Adrenal gland (tissue), 19 donors: ENCODE measurements at places on chromosomes 16 and 17. TPM values are rescaled to one million over a fixed set of nuclear protein-coding genes. Genes with fewer than 3 reads are reported as not detected.

- no peak for DNase-seq
- H3K27ac ChIP-seq: no peak overlapping the region
- H3K27me3 ChIP-seq: no peaks in the 10 kb centered on the region
- H3K36me3 ChIP-seq: no peaks in the 10 kb centered on the region
These were observed 279.7 kb downstream of the SLC39A11 start for GRCh38 chr17:72812823-72813222.

- no peak for DNase-seq
- no peaks in the 10 kb centered on the region for H3K36me3 ChIP-seq
- no peaks in the 10 kb centered on the region for H3K27me3 ChIP-seq
- H3K4me3 ChIP-seq: no peak overlapping the region
- peaks cover 54% of the 10 kb centered on the region for H3K4me1 ChIP-seq
- peak overlapping the region; percentile 51 for H3K27ac ChIP-seq
These were observed 238.1 kb downstream of the MRTFB start for GRCh38 chr16:14309001-14309886.

DNA sequence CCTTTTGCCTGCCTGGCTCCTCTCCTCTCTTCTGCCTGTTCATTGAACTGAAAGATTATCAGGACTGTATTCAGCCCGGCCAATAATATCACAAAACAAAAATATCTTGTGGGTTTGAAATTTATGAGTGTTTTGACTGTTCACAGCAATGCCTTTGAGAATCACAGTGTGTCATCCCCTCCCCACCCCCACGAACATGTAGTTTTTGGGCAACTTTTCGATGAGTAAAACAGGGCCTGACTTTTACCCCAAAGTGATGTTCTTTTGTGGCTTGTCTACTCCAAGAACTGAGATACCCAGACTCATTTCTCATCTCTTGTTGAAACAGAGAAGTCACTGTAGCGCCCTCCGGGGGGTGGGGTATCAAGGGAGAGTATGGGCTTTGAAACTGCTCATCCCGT lies 675.7 kb downstream of the WWOX start:
- DNase-seq: no peak
- H3K36me3 ChIP-seq: no peaks in the 10 kb centered on the region
- no peak overlapping the region for H3K27ac ChIP-seq
- H3K4me3 ChIP-seq: no peak overlapping the region
- no peaks in the 10 kb centered on the region for H3K27me3 ChIP-seq
- H3K4me1 ChIP-seq: no peaks in the 10 kb centered on the region

- peak overlapping the region; percentile 26 for H3K4me3 ChIP-seq
- H3K36me3 ChIP-seq: no peaks in the 10 kb centered on the region
- H3K27ac ChIP-seq: no peak overlapping the region
- H3K4me1 ChIP-seq: peaks cover 12% of the 10 kb centered on the region
- peak; percentile 69 for DNase-seq
These were observed 4.7 kb downstream of the NOD2 start for GRCh38 chr16:50697881-50698767.

DNA sequence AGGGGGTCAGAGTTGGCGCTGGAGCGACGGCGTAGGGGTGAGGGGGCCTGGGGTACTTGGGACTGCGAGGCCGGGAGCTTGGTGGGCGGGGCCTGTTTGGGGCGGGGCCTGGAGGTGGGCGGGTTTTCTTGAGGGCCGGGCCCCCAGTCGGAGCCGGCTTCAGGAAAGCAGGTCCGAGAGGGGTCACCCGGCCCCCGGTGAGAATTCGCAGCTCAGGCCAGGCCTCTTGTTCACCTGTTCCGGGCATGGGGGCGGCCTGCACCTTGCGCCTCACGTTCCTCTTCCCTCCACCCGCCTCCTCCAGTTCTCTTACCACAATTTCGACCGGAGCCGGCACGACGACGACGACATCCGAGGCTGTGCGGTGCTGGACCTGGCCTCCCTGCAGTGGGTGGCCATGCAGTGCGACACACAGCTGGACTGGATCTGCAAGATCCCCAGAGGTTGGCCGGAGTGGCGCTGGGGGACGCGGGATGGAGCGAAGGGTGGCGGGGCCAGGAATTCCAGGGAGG lies 52.5 kb downstream of the MRC2 start:
- no peaks in the 10 kb centered on the region for H3K27me3 ChIP-seq
- no peak overlapping the region for H3K27ac ChIP-seq
- no peak for DNase-seq
- H3K4me3 ChIP-seq: no peak overlapping the region

- peak overlapping the region; percentile 49 for H3K4me3 ChIP-seq
- H3K27ac ChIP-seq: no peak overlapping the region
- no peak for DNase-seq
- H3K36me3 ChIP-seq: no peaks in the 10 kb centered on the region
- no peaks in the 10 kb centered on the region for H3K27me3 ChIP-seq
- H3K4me1 ChIP-seq: peaks cover 21% of the 10 kb centered on the region
These were observed 975 bp downstream of the SNX29 start for GRCh38 chr16:11977376-11978041.

GRCh38 chr16:69566981-69567680 lies 1.4 kb downstream of the NFAT5 start:
- peak overlapping the region; percentile 90 for H3K4me3 ChIP-seq
- peak; percentile 30 for DNase-seq
- H3K27ac ChIP-seq: peak overlapping the region; percentile 97
- H3K4me1 ChIP-seq: peaks cover 48% of the 10 kb centered on the region
- no peaks in the 10 kb centered on the region for H3K27me3 ChIP-seq

- H3K27me3 ChIP-seq: peaks cover 14% of the 10 kb centered on the region
- DNase-seq: no peak
- peaks cover 15% of the 10 kb centered on the region for H3K4me1 ChIP-seq
- no peaks in the 10 kb centered on the region for H3K36me3 ChIP-seq
- peak overlapping the region; percentile 82 for H3K27ac ChIP-seq
- no peak overlapping the region for H3K4me3 ChIP-seq
These were observed 5.1 kb upstream of the SOX8 start for GRCh38 chr16:976389-976931.

GRCh38 chr17:39548494-39549225 lies 59.1 kb downstream of the NEUROD2 start:
- H3K4me3 ChIP-seq: no peak overlapping the region
- H3K4me1 ChIP-seq: no peaks in the 10 kb centered on the region
- no peak for DNase-seq
- H3K36me3 ChIP-seq: peaks cover 23% of the 10 kb centered on the region

DNA sequence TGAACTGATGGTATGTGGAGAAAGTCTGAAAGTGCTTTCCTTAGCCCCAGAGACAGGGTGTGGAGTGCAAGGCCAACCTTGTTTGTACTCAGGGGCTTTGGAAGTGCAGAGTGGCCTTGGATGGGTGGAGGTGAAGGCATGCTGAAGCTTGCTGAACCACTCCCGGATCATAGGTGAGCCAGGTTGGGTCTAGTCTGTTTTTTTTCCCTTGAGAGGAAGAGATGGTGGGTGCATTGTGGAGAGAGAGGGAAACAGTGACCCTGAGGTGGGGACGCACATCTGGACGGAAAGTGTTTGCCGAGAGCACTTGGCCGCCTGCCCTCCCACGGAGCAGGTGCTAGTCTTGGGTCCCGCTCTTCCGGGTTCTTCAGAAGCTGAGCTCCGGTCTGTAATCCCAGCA lies 12.5 kb downstream of the ABAT start:
- DNase-seq: no peak
- H3K4me1 ChIP-seq: no peaks in the 10 kb centered on the region
- no peaks in the 10 kb centered on the region for H3K36me3 ChIP-seq

DNA sequence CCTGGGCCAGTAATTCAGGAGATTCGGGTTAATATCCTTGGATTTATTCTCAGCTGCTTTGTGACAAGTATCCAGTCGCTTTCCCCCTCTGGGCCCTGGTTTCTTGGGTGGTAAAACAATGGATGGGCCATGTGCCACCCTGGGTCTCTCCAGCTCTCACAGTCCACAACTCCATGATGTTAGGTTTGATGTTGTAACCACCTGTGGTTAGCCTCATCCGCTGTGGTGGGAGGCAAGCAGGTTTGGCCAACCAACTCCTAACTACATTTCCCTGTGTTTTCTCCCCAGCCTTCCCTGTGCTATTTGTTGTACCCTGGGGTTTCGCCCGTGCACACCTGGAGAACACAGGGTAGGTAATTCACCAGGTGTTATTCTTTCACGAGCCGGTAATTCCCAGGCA lies 35.1 kb downstream of the GLP2R start:
- no peaks in the 10 kb centered on the region for H3K4me1 ChIP-seq
- no peak for DNase-seq
- H3K27ac ChIP-seq: no peak overlapping the region
- no peaks in the 10 kb centered on the region for H3K27me3 ChIP-seq
- H3K4me3 ChIP-seq: no peak overlapping the region
- no peaks in the 10 kb centered on the region for H3K36me3 ChIP-seq

DNA sequence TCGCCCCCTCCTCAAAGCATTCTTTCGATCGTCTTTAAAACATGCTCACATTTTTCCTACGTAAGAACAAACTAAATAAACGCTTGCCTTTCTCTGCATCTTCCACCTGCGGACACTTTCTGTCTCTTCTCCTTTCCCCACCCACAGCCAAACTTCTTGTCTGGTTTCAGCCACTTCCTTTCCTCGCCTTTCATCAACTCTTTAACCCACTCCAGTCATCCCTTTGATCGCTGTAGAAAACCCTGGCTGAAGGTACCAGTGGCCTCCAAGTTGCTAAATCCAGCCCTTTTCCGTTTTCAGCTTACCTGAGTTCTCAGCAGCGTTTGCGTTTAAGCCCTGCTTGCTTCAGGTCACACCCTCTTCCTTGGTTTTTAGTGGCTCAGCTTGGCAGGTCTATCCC lies 483 bp downstream of the RPA1 start:
- H3K4me1 ChIP-seq: peaks cover 9% of the 10 kb centered on the region
- H3K27me3 ChIP-seq: no peaks in the 10 kb centered on the region
- H3K27ac ChIP-seq: no peak overlapping the region
- peak overlapping the region; percentile 62 for H3K4me3 ChIP-seq
- H3K36me3 ChIP-seq: no peaks in the 10 kb centered on the region

DNA sequence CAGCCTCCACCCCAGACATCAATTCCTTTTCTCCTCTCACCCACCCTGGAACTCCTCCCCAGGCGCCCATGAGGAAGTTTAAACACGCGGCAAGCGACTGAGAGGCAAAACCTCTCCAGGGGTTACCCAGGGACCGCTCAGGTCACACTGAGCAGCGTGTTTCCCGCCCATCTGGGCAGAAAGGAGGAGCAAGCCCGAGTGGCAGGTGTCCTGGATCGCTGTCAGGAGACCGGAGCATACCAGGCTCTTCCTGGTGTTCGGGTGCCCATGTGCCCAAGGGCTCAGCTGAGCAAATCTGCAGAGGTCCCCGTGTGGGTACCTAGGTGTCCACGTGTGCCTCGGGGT lies 491 bp downstream of the SLC25A19 start:
- H3K27ac ChIP-seq: peak overlapping the region; percentile 97
- H3K36me3 ChIP-seq: no peaks in the 10 kb centered on the region
- H3K27me3 ChIP-seq: no peaks in the 10 kb centered on the region
- H3K4me3 ChIP-seq: peak overlapping the region; percentile 49

GRCh38 chr16:19874851-19875546 lies 9.6 kb downstream of the GPRC5B start:
- DNase-seq: no peak
- no peaks in the 10 kb centered on the region for H3K4me1 ChIP-seq
- no peak overlapping the region for H3K4me3 ChIP-seq
- no peaks in the 10 kb centered on the region for H3K36me3 ChIP-seq
- no peak overlapping the region for H3K27ac ChIP-seq

DNA sequence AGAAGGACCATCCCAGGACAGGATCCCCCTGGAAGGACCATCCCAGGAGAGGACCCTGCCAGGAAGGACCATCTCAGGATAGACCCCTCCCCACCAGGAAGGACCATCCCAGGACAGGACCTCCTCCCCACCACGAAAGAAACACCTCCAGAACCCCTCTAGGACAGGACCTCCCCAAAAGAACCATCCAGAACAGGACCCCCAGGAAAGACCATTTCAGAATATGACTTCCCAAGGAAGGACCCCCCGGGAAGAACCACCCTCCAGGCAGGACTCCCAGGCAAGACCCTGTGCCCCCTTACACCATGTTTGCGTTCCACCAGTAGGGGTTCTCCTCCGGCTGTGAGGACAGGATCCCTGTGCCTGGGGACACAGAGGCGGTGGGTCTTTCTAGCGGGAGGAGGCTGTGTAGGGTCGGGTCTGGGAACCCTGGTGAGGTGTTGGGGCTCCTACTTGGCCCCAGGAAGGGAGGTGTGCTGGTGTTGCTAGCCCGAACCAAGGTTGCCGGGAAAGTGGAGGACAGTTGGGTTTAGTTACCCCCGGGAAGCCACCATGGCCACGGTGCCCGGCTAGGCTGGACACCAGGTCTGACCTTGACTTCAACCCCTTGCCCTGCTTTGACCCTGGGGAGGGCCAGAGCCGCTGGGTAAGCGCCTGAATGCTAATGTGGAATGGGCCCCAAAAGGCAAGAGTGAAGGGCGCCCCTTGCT lies 2.2 kb downstream of the NOTUM start:
- H3K27ac ChIP-seq: no peak overlapping the region
- peaks cover 9% of the 10 kb centered on the region for H3K4me1 ChIP-seq
- no peak for DNase-seq
- no peak overlapping the region for H3K4me3 ChIP-seq

GRCh38 chr16:1101573-1102332 lies 5.7 kb upstream of the C1QTNF8 start:
- H3K4me1 ChIP-seq: peaks cover 13% of the 10 kb centered on the region
- H3K27me3 ChIP-seq: peaks cover 12% of the 10 kb centered on the region

DNA sequence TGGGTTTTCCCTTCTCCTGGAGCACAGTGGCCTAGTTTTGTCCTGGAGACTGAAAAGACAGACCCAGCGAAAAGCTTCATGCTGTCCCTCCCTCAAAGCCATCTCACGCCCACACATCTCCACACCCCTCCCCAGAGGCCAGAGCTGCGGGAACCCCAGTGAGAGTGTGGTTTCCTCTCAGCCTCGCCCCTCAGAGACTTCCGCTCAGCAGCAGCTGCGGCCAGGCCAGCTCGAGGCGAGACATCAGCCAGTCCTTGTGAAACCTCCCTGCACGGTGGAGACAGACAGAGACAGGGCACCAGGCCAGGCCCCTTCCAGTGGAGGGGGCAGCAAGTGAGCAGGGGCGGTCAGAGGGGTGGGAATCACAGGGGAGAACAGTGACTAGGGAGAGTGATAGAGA lies 77.0 kb upstream of the TNRC6C start:
- H3K4me1 ChIP-seq: peaks cover 22% of the 10 kb centered on the region
- no peak overlapping the region for H3K27ac ChIP-seq
- DNase-seq: peak; percentile 64
- H3K36me3 ChIP-seq: no peaks in the 10 kb centered on the region

DNA sequence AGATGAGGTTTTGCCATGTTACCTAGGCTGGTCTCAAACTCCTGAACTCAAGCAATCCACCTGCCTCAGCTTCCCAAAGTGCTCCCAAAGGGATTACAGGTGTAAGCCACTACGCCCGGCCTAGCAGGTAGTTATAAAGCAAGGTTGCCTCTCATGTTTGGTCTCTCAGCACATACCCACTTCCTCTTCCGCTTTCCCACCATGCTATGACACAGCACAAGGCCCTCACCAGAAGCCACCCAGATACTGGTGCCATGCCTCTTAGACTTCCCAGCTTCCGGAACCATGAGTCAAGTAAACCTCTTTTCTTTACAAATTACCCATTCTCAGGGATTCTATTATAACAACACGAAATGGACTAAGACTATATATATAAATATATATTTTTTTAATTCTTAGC lies 143.6 kb downstream of the COPRS start:
- DNase-seq: no peak
- H3K4me3 ChIP-seq: no peak overlapping the region
- H3K36me3 ChIP-seq: no peaks in the 10 kb centered on the region
- H3K4me1 ChIP-seq: no peaks in the 10 kb centered on the region

The ATP2A1 gene
- 1.1 TPM for total RNA-seq

The SLC4A1 gene
- 8.5 TPM for total RNA-seq

The CSH1 gene
- not detected for total RNA-seq

The TP53TG3C gene
- total RNA-seq: not detected
